Activated CD4-positive, alpha-beta memory T cell treated with anti-CD3 and anti-CD28 coated beads for 36 hours (primary cell): ENCODE measurements at places on chromosomes 1 and 21.
A peak's percentile ranks its signal among the peaks of the same experiment; 100 is the strongest.

DNA sequence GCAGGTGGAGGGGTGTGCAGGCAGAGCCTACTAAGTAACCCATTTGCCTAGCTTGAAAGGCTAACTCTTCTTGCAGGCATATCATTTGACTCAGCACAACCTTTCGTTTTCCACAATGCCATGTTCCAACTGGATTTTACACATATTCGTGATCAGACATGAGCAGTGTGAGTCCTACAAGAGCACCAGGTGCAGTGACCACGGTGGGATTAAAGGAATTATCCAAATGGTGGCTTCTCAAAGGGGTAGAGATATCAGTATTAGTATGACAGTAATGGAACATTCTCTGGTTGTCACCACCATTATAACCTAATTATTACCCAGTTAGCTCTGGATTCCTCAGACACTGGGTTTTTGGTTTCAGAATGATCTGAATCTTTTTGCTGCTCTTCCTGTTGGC, 323.5 kb downstream of the LMO4 start:
- H3K27ac ChIP-seq: no peak overlapping the region
- H3K4me3 ChIP-seq: no peak overlapping the region
- peaks cover 1% of the 10 kb centered on the region for H3K27me3 ChIP-seq
- no peaks in the 10 kb centered on the region for H3K36me3 ChIP-seq

DNA sequence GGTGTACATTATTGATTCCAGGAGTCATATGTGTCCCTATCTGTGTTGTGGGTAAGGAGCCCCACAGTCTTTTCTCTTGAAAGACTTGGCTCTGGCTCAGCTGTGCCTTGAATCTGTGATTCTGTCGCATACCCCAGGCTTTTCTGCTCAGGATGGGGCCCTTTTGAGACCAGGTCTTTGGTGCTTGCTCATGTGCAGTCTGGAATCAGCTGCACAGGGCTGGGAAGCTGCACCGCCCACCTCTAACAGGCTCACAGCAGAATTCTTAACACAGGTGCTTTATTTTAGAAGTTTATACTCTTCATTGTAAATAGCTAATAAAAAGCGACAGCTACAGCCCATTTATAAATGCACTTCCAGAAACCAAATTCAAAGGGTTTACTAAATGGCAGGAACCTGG, 61.3 kb downstream of the ST6GALNAC3 start:
- no peak overlapping the region for H3K4me3 ChIP-seq
- H3K4me1 ChIP-seq: no peaks in the 10 kb centered on the region
- DNase-seq: no peak
- no peak overlapping the region for H3K27ac ChIP-seq
- no peaks in the 10 kb centered on the region for H3K36me3 ChIP-seq

DNA sequence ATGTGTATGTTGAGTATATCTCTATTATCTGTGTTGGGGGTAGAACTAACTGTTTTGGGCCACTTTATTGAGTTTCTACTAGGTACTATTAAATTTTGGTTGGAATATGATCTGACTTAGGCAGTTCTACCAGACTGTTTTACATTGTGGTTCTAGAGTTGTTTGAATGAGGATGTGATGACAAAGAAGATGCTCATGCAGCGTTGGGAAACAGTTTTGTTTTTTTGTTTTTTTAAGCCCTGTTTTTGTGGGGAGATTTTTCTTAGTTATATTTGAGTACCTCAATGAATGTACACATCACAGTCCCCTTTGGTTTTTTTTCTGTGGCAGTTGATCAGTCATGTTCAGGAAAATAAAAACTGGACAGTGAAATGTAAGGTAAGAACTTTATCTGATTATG, 40.1 kb downstream of the TMED5 start:
- peak overlapping the region; percentile 14 for H3K27ac ChIP-seq
- H3K36me3 ChIP-seq: peaks cover 19% of the 10 kb centered on the region
- H3K27me3 ChIP-seq: no peaks in the 10 kb centered on the region
- H3K4me1 ChIP-seq: no peaks in the 10 kb centered on the region
- no peak for DNase-seq

- no peak for DNase-seq
- H3K27ac ChIP-seq: no peak overlapping the region
- no peaks in the 10 kb centered on the region for H3K27me3 ChIP-seq
- no peaks in the 10 kb centered on the region for H3K36me3 ChIP-seq
- H3K4me3 ChIP-seq: no peak overlapping the region
Observed at GRCh38 chr1:234908571-234908970, 220.1 kb downstream of the TOMM20 start.

- H3K27ac ChIP-seq: no peak overlapping the region
- no peaks in the 10 kb centered on the region for H3K27me3 ChIP-seq
- H3K4me1 ChIP-seq: no peaks in the 10 kb centered on the region
- no peak overlapping the region for H3K4me3 ChIP-seq
Observed at GRCh38 chr21:46307625-46308024, 16.0 kb downstream of the C21orf58 start.

DNA sequence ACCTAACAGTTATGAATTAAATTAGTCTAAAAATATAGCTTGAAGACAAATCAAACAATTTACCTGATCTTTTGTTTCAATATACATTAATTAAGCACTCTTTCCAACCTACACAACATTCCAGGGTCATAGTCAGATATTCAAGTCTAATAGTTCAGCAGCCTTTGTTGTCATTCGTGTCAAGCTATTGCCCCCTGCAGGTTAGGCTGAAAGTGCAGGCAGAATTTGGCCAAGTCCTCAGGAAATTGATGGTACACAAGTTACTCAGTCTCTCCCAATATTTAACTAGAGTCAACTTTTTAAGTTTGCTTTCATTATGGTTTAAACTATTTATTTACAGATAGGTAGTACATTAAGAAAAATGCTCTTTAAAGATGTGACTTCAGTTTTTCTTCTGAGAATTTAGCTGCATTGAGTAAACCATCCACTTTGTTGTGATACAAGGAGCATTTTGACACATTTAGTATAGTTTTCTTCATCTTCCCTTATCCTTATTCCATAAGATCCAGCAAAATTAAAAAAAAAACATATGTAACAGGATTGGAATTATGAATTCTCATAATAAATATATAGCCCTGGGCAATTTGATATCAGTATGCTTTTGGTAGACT, 130.3 kb upstream of the DPYD start:
- H3K27me3 ChIP-seq: peaks cover 67% of the 10 kb centered on the region
- peaks cover 28% of the 10 kb centered on the region for H3K4me1 ChIP-seq
- H3K36me3 ChIP-seq: no peaks in the 10 kb centered on the region
- no peak overlapping the region for H3K4me3 ChIP-seq
- DNase-seq: peak; percentile 82
- no peak overlapping the region for H3K27ac ChIP-seq

DNA sequence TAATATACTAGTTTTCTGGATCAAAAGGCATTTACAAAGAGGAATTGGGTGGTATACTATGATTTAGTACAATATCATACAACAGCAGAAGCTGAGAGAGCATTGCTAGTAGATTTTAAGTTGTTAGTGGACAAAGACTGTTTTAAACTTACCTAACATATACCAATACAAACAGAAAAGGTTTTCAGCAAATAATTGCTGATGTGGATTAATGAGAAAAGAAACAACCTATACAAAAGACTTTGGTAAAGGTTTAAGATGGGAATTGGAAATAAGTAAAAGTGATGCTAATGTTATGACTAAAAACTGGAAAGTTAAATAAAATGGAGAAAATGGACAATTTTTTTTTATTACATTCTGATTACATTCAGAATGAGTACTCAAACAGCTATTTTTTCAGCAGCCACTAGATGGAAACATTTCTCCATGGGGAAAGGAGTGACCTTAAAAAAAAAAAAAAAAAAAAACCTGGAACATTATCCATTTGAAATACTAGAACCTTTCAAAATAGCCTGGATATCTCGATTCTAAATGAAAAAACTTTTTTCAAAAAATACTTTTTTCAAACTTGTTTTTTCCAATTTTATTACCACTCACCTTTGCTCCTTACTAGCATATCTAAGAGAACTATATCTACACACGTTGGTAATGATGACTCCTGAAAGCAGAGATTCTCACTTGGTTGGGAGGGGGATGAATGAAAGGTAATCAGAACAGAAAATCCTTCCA, 55.4 kb downstream of the EPRS1 start:
- no peak for DNase-seq
- no peak overlapping the region for H3K27ac ChIP-seq
- peaks cover 36% of the 10 kb centered on the region for H3K36me3 ChIP-seq
- no peaks in the 10 kb centered on the region for H3K27me3 ChIP-seq
- H3K4me3 ChIP-seq: no peak overlapping the region
- no peaks in the 10 kb centered on the region for H3K4me1 ChIP-seq

DNA sequence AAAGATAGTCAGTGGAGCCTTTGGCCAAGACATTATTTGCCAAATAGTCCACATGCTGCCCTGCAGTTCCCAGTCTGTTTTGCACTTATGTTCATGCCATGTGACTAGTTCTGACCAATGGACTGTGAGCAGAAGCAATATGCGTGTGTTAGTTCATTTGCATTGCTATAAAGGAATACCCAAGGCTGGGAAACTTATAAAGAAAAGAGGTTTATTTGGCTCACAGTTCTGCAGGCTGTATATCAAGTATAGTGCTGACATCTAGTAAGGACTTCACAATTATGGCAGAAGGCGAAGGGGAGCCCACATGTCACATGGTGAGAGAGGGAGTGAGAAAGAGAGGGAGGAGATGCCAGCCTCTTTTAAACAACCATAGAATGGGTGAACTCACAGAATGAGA, 193.3 kb downstream of the PTPRU start:
- no peaks in the 10 kb centered on the region for H3K4me1 ChIP-seq
- no peak for DNase-seq
- no peak overlapping the region for H3K4me3 ChIP-seq
- no peak overlapping the region for H3K27ac ChIP-seq
- H3K27me3 ChIP-seq: peaks cover 7% of the 10 kb centered on the region
- H3K36me3 ChIP-seq: peaks cover 1% of the 10 kb centered on the region

DNA sequence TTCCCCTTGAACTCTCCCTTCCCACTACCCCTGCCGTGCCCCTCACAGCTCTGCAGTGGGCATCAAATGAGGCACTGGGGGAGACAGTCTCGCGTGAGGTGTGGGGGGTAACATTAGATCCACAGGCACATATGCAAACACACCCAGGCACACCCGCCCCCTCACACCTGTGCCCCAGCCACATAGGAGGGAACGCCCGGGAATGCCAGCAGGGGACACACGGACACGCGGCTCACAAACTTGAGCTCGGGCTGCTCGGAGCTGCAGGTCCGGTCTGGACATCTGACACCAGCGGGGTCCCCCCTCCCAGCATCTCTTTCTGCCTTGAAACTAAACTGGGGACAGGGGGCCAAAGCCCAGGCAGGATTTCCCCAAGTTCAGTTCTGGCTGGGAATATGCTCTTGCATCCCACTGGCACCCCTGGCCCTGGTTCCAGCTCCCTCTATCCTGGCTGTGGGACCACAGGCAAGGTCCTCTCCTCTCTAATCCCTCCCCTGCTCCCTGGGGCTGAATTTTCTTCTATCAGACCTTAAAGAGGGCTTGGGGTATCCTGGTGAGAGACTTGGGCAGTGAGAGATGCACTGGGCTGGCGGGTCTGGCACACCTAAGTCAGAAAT, 30.6 kb downstream of the CDCP2 start:
- H3K4me3 ChIP-seq: no peak overlapping the region
- no peak for DNase-seq
- peaks cover 5% of the 10 kb centered on the region for H3K4me1 ChIP-seq
- no peaks in the 10 kb centered on the region for H3K36me3 ChIP-seq
- peaks cover 2% of the 10 kb centered on the region for H3K27me3 ChIP-seq
- no peak overlapping the region for H3K27ac ChIP-seq

DNA sequence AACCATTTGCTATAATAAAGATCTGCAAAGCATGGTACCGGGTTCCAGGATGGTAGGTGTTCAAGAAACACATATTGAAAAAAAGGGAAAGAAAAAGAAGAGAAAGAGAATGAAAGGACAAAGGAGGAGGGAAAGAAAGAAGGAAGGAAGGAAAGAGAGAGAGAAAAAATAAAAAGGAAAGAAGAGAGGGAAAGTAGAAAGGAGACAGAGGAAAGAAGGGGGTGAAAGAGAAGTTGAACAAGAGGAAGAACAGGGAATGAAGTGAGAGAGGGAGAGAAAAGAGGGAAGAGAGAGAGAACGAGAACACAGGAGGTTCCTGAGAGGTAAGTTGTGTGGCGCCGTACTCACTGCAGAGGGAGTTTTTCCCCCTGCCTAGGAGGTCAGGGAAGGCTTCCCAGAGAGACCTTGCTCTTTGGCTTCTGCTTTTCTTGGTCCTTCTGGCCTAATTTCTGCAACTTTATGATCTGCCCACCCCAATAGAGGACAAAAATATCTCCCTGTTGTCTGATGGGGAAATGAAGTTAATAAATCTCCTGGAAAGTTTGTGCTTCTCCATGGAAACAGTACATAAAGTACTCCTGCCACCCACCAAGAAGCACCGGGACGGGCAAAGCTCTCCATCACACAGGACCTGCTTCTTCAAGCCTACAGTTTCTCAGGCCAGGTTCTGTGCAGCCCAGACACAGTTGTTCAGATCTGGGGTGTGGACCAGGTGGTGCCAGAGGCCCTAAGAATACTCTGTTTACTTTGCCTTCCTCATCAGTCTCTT, 124.8 kb downstream of the ROR1 start:
- H3K4me1 ChIP-seq: no peaks in the 10 kb centered on the region
- no peak overlapping the region for H3K4me3 ChIP-seq
- H3K27ac ChIP-seq: no peak overlapping the region

DNA sequence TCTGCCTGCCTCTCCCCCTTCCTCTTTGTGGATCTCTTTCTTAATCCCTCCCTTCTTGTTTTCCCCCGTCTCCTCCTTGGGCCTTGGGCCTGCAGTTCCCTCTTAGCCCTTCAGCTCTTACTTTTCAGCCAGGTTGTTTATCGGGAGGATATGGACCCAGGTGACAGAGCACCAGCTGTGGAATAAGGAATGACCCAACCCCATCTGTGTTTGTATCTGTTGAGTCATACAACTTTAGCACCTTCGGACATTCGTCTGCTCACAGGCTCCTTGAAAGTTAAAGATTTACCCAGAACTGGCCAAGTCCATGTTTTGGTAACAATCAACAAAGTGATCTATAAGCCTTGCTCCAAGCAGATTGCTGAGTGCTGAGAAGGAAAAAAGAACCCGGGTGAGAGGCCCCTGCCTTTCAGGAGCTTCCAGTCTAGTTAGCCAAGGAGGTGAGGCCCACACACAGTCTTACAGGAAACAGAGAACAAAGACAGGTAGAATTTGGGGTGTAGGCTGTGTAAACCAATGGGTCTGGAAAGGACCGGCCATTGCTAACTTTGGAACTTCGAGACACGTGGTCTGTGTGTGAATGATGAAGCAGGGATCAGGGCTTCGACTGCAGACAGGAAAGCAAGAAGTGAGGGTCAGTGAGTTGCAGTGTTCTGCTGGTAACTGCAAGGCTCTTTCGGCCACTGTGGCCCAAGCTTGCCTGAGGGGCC, 66.7 kb upstream of the F3 start:
- H3K36me3 ChIP-seq: no peaks in the 10 kb centered on the region
- no peak for DNase-seq
- no peaks in the 10 kb centered on the region for H3K4me1 ChIP-seq
- peaks cover 5% of the 10 kb centered on the region for H3K27me3 ChIP-seq
- no peak overlapping the region for H3K4me3 ChIP-seq
- H3K27ac ChIP-seq: no peak overlapping the region

DNA sequence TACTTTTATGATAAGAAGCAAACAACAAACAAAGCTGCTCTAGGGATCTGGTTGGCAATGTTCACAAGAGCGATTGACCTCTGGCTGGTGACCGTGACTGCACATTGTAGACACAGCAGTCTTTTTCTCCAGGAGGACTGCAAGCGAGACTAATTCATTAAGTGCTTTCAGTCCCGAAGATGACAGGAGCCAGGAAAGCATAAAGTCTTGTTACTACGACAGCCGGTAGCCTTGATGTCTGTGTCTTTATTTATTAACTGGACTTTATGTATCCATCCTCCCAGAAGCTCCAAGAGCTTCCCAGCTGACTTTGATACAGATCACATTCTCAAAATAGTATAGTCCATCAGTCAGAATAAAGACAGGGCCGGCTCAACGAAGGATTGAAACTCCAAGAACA, 18.2 kb downstream of the FAM163A start:
- H3K27ac ChIP-seq: no peak overlapping the region
- H3K27me3 ChIP-seq: no peaks in the 10 kb centered on the region
- H3K4me1 ChIP-seq: no peaks in the 10 kb centered on the region
- no peak overlapping the region for H3K4me3 ChIP-seq
